RWPE2 (cell line): ENCODE measurements at places on chromosomes 13 and 19.

GRCh38 chr19:21358768-21359451 is at the start of gene ZNF738:
ZNF738 (plus strand) TSS chr19:21359000; CDS start chr19:21359141, 141 bp downstream.
- H3K27ac ChIP-seq, result peak within 1 kb of the TSS; percentile 75
- peak within 1 kb of the TSS; percentile 61 for H3K4me3 ChIP-seq
- peak; percentile 76 for DNase-seq
- H3K27me3 ChIP-seq, result no peaks in the 10 kb centered on the region

- peaks cover 39% of the 10 kb centered on the region for H3K36me3 ChIP-seq
- H3K27me3 ChIP-seq, result no peaks in the 10 kb centered on the region
- H3K27ac ChIP-seq, result no peak overlapping the region
- no peak for DNase-seq
These were observed 11.8 kb downstream of the AP3D1 start for GRCh38 chr19:2139385-2140137.

DNA sequence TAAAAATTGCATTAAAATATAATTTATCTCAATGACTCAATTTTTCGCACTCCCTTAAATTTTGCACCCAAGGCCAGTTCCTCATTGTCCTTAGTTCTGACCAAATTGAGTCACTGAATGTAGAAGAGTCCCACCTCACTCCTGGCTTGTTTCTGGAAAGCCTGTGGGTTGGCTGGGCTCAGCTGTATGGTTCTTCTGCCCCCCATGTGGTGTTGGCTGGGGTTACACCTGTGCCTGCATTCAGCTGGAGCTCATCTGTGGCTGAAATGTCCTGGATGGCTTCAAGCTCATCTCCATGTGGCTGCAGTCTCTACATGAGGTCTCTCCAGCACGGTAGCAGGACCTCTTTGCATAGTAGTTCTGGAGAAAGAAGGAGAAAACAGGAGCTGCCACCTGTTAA is 7.2 kb upstream of the IRGC start:
- H3K27me3 ChIP-seq, result no peaks in the 10 kb centered on the region
- no peak for DNase-seq
- H3K4me3 ChIP-seq, result no peak overlapping the region
- no peaks in the 10 kb centered on the region for H3K4me1 ChIP-seq
- no peak overlapping the region for H3K27ac ChIP-seq

DNA sequence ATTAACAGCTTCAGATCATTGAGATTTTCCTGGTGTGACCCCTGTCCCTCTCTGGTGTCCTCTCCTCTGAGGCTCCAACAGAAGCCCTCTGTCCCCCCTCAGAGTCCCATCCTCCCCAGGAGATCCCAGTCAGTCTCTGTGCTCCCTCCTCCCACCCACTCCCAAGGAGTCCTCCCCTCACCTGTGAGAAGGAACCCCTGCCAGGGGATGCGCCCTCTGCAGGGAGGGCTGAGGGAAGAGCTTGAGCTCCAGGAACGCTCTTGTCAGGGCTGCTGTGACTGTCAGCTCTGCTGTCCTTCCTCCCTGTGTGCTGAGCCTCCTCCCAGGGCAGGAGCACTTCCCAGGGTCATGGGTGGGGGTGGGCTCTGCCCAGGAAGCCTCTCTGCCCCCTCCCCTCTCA is 33.2 kb downstream of the CEACAM8 start:
- H3K4me3 ChIP-seq, result no peak overlapping the region
- no peaks in the 10 kb centered on the region for H3K27me3 ChIP-seq
- peaks cover 3% of the 10 kb centered on the region for H3K4me1 ChIP-seq
- no peaks in the 10 kb centered on the region for H3K36me3 ChIP-seq
- no peak for DNase-seq

DNA sequence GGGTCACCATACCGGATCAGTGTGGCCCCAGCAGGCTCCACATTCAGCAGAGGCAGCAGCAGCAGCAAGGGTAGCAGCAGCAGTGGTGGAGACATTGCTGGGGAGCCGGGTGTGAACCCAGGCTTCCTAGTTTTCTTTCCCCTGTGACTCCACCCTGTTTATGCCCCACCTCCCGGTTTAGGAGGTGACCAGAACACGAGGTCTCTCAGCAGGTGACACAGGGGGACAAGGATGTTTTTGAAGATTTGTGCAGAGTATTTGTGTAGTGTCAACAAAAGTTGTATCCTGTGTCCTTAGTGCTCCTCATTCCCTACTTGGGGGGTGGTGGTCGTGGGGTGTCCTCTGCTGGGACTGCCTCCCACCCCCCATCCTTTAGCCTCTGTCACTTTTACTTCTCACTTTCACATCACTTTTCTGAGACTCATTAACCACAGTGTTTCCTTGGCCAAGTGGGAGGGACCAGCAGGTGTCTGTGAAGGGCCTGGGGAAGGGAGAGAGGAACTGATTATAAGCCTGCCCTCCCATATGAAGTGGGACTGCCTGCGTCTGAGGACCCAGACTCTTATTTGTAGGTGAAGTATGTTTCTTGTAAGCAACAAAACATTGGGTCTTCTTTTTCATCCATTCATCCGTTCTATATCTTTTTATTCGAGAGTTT is 15.6 kb upstream of the KCNC3 start:
- H3K4me3 ChIP-seq, result no peak overlapping the region
- no peak overlapping the region for H3K27ac ChIP-seq
- no peaks in the 10 kb centered on the region for H3K36me3 ChIP-seq

DNA sequence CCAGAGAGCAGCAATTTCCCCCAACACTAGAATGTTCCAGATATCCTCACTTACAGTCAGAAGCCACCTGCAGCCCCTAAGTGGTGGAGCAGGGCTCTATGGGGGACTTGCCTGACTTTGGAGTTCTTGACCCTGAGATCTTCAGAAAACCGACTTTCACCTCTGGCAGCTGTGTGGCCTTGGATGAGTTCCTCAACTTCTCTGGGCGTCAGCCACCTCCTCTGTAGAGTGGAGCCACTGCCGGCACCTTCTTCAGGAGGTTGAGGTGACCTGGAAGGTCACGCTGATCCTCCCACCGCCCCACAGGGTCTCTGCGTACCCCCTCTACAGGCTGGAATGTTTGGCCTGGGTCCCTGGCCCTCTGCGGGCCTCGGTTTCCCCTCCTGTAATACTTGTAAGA is 7.1 kb upstream of the FUT5 start:
- no peak for DNase-seq
- no peaks in the 10 kb centered on the region for H3K4me1 ChIP-seq
- H3K4me3 ChIP-seq, result no peak overlapping the region
- H3K27ac ChIP-seq, result no peak overlapping the region
- H3K36me3 ChIP-seq, result no peaks in the 10 kb centered on the region

- no peaks in the 10 kb centered on the region for H3K36me3 ChIP-seq
- no peaks in the 10 kb centered on the region for H3K27me3 ChIP-seq
- no peak overlapping the region for H3K27ac ChIP-seq
- no peak overlapping the region for H3K4me3 ChIP-seq
- DNase-seq, result peak; percentile 76
These were observed 25.9 kb downstream of the ACSBG2 start for GRCh38 chr19:6161271-6161850.

GRCh38 chr13:92768602-92769001 is 458.0 kb upstream of the GPC6 start:
- H3K27ac ChIP-seq, result no peak overlapping the region
- H3K4me3 ChIP-seq, result no peak overlapping the region
- DNase-seq, result no peak
- no peaks in the 10 kb centered on the region for H3K36me3 ChIP-seq
- H3K4me1 ChIP-seq, result no peaks in the 10 kb centered on the region

- no peaks in the 10 kb centered on the region for H3K4me1 ChIP-seq
- peak; percentile 62 for DNase-seq
- H3K4me3 ChIP-seq, result peak overlapping the region; percentile 73
- no peaks in the 10 kb centered on the region for H3K27me3 ChIP-seq
These were observed 1.6 kb upstream of the KMT2B start for GRCh38 chr19:35715981-35716800.

GRCh38 chr13:113857531-113858195 is 6.2 kb downstream of the GAS6 start:
- peak; percentile 45 for DNase-seq
- H3K36me3 ChIP-seq, result peaks cover 61% of the 10 kb centered on the region
- no peak overlapping the region for H3K4me3 ChIP-seq
- peak overlapping the region; percentile 46 for H3K27ac ChIP-seq
- H3K27me3 ChIP-seq, result no peaks in the 10 kb centered on the region

DNA sequence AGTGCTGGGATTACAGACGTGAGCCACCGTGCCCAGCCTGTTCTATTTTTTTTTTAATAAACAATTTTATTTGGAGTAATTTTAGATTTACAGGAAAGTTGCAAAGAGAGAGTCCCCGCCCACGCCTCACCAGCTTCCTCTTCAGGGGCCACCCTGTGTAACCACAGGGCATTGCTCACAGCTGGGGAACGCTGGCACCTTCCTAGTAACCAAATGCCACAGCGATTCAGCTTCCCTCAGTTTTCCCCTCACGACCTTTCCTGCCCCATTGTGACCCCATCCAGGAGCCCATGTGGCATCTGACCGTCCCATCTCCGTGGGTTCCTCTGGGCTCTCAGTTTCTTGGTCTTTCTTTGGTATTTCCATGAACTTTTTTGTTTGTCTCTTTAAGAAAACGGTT is 83.9 kb downstream of the GNG7 start:
- peak overlapping the region; percentile 63 for H3K27ac ChIP-seq
- DNase-seq, result no peak
- no peaks in the 10 kb centered on the region for H3K36me3 ChIP-seq
- H3K27me3 ChIP-seq, result no peaks in the 10 kb centered on the region
- peaks cover 28% of the 10 kb centered on the region for H3K4me1 ChIP-seq

DNA sequence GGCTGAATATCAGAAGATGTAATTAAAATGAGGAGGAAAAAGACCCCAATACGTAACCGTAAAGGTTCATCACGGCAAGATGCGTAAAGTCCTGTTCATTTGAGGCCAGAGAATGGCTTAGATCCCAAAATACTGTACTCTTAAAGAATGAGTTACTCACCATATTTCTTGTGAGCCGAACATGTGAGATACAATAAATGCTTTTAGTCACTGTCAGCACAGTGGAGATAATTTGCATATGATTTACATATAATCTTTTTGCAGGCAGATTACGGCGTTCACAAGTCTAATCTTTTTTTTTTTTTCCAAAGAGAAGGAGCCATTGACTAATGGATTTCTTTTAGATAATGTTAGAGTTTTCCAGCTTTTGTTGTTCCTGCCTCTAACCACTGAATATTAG is 28.4 kb downstream of the AMER2 start:
- H3K27me3 ChIP-seq, result peaks cover 18% of the 10 kb centered on the region
- no peak overlapping the region for H3K4me3 ChIP-seq
- no peaks in the 10 kb centered on the region for H3K4me1 ChIP-seq
- no peak for DNase-seq
- no peaks in the 10 kb centered on the region for H3K36me3 ChIP-seq

GRCh38 chr13:113937527-113938180 is 36.2 kb downstream of the C13orf46 start:
- no peak overlapping the region for H3K4me3 ChIP-seq
- no peaks in the 10 kb centered on the region for H3K27me3 ChIP-seq
- no peak overlapping the region for H3K27ac ChIP-seq
- DNase-seq, result no peak

DNA sequence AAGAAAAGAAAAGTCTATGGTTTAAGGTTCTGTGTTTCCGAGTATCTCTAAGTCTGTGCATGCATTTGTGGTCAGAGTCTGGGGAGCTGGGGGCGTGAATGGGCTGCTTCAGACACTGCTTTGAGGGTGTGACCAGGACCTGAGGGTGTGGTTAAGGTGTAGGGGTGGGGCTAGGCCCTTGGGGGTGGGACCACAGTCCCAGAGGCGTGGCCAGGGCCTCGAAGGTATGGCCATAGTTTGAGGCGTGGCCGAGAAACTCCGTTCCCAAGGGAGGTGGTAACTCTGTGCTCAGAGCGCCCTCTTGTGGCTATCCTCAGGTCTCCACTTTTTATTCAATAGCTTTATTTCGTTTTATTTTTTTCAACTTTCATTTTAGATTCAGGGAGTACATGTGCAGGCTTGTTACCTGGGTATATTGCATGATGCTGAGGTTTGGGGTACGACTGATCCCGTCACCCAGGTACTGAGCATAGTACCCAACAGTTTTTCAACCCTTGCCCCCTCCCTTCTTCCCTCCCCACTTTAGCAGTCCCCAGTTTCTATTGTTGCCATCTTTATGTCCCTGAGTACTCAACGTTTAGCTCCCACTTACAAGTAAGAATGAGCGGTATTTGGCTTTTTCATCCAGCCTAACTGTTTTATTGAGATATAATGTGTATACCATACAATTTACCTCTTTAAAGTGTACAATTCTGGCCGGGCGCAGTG is 7.0 kb upstream of the CBLC start:
- H3K27ac ChIP-seq, result peak overlapping the region; percentile 36
- H3K27me3 ChIP-seq, result no peaks in the 10 kb centered on the region
- no peaks in the 10 kb centered on the region for H3K36me3 ChIP-seq

- no peak overlapping the region for H3K4me3 ChIP-seq
- no peak for DNase-seq
- H3K4me1 ChIP-seq, result peaks cover 8% of the 10 kb centered on the region
- H3K27ac ChIP-seq, result no peak overlapping the region
- H3K27me3 ChIP-seq, result no peaks in the 10 kb centered on the region
These were observed 56.2 kb downstream of the ABCC4 start for GRCh38 chr13:95245071-95245470.

- H3K4me3 ChIP-seq, result no peak overlapping the region
- DNase-seq, result no peak
- H3K27ac ChIP-seq, result peak overlapping the region; percentile 98
- H3K27me3 ChIP-seq, result no peaks in the 10 kb centered on the region
These were observed 5.5 kb upstream of the ZFP36 start for GRCh38 chr19:39401070-39401548.

DNA sequence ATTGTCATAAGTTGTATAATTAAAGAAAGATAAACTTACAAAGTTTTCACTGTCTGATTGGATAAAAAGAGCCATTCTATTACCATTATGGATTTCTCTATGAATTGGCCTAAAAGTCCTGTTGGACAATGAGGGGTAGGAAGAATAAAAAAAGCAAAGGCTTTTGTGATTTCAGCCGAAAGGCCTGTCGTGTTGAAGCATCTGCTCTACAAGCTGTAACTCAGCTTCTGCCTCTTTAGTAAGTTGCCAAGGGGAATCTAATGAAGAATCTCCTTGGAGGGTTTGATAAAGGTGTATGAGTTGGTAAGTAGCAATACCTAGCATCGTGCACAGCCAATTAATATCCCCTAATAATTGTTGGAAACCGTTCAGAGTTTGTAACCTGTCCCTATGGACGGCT is 25.2 kb upstream of the ERVV-1 start:
- DNase-seq, result no peak
- H3K27ac ChIP-seq, result no peak overlapping the region
- H3K4me1 ChIP-seq, result peaks cover 12% of the 10 kb centered on the region
- H3K27me3 ChIP-seq, result no peaks in the 10 kb centered on the region
- H3K36me3 ChIP-seq, result peaks cover 7% of the 10 kb centered on the region

GRCh38 chr13:19766591-19766990 is 16.2 kb downstream of the PSPC1 start:
- H3K4me3 ChIP-seq, result no peak overlapping the region
- no peak for DNase-seq
- no peaks in the 10 kb centered on the region for H3K4me1 ChIP-seq
- H3K27me3 ChIP-seq, result no peaks in the 10 kb centered on the region

GRCh38 chr13:57425531-57425930 is 206.0 kb upstream of the PCDH17 start:
- no peaks in the 10 kb centered on the region for H3K36me3 ChIP-seq
- no peaks in the 10 kb centered on the region for H3K4me1 ChIP-seq
- H3K27me3 ChIP-seq, result no peaks in the 10 kb centered on the region
- H3K4me3 ChIP-seq, result no peak overlapping the region
- no peak overlapping the region for H3K27ac ChIP-seq

DNA sequence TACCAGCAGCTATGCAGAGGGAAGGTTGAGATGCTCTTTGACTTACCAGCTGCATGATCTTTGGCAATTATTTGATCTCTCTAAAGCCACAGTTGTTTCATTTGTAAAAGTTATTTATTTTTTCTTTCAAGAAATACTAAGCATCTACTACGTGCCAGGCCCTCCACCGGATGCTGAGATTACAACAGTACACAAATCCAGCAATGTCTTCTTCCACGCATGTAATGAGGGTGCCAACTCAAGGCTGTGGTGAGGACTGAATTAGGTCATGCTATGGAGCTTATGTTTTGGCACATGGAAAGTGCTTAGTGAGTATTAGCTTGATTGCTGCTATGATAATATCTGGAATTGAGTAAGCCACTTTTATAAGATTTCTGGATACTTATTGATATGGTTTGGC is 358.2 kb downstream of the IRS2 start:
- H3K36me3 ChIP-seq, result no peaks in the 10 kb centered on the region
- H3K4me1 ChIP-seq, result no peaks in the 10 kb centered on the region
- no peaks in the 10 kb centered on the region for H3K27me3 ChIP-seq
